ENCODE measurements at places on chromosomes 3 and 15.

DNA sequence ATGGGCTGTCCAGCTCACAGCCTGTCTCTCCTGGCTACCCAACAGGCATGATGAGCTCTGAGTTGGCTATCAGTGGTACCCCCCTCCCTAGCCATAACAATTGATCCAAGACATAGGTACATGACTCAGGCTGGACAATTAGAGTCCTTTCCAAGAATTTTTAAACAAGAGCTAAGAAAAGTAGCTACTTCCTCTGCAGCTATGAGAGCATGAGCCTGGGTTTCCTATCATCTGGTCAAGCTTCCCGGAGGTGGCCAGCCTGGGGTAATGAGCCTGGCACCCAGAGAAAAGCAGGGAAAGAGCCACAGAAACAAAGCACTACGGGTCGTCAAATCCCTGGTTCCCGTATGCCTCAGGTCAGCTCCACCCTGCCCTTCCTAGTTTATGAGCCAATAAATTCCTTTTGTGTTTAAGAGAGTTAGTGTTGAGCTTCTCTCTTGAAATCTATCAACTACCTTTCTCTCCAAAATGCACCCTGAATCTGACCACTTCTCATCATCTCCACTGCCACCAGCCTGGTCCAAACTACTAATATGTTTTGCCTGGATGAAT lies 2.3 kb upstream of the SLC51B start:
- no peak for DNase-seq

GRCh38 chr3:172286548-172287148 lies 161.6 kb downstream of the GHSR start:
- DNase-seq, result no peak

- no peak for DNase-seq
Measured at GRCh38 chr3:81161851-81162250, 599.6 kb downstream of the GBE1 start.

GRCh38 chr15:58842713-58843396 lies 71.8 kb downstream of the MINDY2 start:
- no peak for DNase-seq

DNA sequence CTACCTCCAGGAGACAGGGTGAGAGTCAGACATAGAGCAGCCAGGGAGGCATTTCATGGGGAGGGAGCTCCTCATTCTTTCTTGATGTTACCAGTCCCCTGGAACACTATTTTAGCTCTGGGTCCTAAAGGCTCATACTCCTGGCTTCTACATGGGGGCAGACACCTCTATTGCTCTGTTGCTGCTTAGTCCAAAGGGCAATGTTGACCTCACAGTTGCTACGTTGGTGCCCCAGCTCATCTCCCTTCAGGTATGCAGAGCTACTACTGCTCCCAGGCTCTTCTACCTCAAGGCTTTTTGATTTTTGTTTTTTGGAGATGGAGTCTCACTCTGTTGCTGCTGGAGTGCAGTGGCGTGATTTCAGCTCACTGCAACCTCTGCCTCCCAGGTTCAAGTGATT lies 245.6 kb upstream of the LRRFIP2 start:
- no peak for DNase-seq

DNA sequence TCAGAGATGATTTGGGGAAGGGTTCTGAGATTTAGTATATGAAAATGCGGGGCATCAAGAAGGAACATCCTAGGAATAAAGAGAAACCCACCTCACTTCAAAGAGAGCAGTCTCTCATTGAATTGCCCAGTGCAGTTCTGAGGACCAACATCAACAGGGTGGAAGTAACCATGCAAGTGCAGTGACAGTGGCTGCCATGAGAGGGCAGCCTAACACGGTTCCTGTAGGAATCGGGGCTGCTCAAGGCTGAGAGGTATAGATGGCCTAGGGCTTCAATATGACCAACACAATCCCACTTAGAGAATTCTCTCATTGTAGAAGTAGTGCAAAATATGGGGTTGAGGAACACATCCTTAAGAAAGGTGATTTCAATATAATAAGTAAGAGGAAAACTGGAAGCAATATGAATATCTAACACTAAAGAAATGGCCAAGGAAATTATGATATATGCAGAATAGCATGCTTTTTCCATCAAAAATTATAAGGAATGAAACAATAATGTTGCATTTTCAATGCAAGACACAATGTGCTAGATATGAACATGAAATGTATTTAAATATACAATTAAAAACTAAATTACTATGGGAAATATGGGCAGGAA lies 51.1 kb upstream of the ARRDC4 start:
- peak; percentile 31 for DNase-seq

GRCh38 chr15:73806698-73807483 lies 53.7 kb upstream of the INSYN1 start:
- DNase-seq, result no peak

DNA sequence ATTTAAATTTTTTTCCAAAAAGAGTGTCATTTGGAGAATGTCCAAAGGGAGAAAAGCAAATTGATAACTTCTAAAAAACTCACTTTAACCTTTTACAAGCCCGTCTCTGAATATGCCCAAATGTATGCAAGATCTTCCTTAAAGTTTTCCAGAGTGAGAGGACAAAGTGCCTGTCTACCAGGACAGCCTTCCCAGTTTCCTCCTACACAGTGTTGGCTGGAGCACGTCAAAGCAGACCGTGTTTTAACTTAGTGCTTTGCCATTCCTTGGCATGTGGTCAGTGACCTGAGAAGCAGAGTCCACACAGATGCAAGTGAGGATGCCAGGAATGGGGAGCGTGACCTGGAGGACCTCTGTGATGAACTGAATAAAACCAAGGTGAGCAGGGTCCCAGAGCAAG lies 245.7 kb downstream of the FAM43A start:
- DNase-seq, result no peak
